ENCODE measurements at places on chromosomes 4 and X.

- DNase-seq: no peak
Observed at GRCh38 chrX:48864210-48864609, 28.8 kb upstream of the PCSK1N start.

- DNase-seq: no peak
Observed at GRCh38 chr4:78297116-78297800, 240.1 kb downstream of the FRAS1 start.

DNA sequence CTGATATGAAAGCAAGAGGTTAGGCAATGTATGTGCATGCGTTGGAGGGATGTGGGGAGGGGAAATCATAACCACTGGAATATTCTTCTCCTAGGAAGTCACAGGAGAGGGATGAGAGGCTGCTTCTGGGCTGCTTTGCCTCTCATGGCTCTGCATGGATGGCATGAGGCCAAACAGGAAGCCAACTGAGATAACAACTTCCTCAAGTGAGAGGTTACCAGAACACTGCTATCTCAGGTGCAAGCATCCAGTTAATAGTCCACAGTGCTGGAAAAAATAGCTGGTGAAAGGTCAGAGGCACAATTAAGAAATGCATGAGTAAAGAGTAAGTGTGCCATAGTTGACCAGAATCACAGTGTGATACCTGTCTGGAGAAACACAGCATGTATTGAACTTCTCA, 113.3 kb downstream of the ELOVL6 start:
- no peak for DNase-seq

- no peak for DNase-seq
Observed at GRCh38 chr4:77451530-77451929, 154.1 kb upstream of the CXCL13 start.

DNA sequence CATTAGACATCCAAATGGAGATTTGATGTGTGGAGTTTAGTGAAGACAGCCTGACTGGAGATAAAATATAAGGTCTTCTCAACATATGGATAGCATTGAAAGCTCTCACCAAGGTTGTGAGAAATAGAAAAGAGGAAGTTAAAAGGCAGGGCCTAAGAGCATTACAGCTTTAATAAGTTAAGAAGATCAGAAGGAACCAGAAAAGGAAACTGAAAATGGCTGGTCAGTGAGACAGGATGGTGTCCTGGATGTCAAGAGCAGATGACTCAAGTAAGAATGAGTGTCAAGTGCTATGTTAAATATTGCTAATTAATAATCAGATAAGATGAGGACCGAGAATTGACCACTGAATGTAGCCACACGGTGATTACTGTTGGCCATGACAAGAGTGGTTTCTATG, 642.9 kb downstream of the STPG2 start:
- DNase-seq: no peak

- DNase-seq: no peak
Observed at GRCh38 chr4:23614284-23614892, 275.5 kb downstream of the PPARGC1A start.

- DNase-seq: no peak
Observed at GRCh38 chr4:57200799-57201327, 90.7 kb upstream of the IGFBP7 start.

All from forelimb muscle (tissue), 1 donor.